ENCODE measurements at places on chromosomes 6 and 20. TPM values are rescaled to one million over a fixed set of nuclear protein-coding genes. Genes with fewer than 3 reads are reported as not detected.

OR11A1 gene
- total RNA-seq = not detected

PTP4A1 gene
- 27.5 TPM for total RNA-seq

MOG gene
- not detected for total RNA-seq

C6orf15 gene
- not detected for total RNA-seq

GRM1 gene
- under 0.01 TPM for total RNA-seq

DPPA5 gene
- total RNA-seq = not detected

TREML2 gene
- 8.1 TPM for total RNA-seq

- no peak for DNase-seq
These were observed 164.9 kb downstream of the JARID2 start for GRCh38 chr6:15410752-15411151.

GRCh38 chr6:28264834-28265401, 2.0 kb upstream of the ZSCAN26 start:
- no peak for DNase-seq

GRCh38 chr6:36110863-36111262, 19.4 kb upstream of the MAPK13 start:
- no peak for DNase-seq

DNA sequence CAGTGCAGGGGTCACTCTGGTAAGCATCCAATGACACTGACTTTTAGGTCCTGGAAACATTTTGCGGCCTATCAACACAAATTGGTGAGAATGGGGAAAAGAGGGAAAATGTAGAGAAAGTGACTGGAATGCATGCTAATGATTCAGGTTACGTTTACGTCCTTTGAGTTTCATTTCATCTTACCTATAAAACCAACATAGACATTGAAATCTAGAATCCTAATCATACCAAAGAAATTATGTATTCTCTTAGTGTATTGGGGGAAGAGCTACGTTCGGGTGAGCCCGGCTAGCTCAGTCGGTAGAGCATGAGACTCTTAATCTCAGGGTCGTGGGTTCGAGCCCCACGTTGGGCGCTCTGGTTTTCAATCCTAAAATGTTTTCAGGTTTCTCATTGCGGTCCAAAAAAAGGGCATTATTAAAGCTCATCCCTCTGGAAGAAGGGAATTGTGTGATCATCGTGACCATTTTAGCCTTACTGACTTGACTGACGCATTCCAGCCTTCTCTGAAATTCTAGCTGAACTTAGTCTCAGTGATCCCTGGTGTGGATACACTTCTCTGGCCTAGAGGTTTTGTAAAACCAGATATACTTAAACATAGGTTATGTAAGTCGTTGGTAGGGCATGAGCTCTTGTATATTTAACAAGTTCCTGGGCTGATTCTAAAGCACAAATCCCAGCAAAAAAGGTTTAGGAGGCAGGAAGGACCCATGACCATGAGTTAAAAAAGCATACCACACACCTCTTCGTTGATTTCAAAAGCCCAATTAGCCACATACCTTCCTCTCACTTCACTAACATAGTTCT, 18.3 kb downstream of the HMGN4 start:
- DNase-seq = peak; percentile 41

- DNase-seq = peak; percentile 28
These were observed 6.0 kb downstream of the RGS17 start for GRCh38 chr6:153125032-153125431.

DNA sequence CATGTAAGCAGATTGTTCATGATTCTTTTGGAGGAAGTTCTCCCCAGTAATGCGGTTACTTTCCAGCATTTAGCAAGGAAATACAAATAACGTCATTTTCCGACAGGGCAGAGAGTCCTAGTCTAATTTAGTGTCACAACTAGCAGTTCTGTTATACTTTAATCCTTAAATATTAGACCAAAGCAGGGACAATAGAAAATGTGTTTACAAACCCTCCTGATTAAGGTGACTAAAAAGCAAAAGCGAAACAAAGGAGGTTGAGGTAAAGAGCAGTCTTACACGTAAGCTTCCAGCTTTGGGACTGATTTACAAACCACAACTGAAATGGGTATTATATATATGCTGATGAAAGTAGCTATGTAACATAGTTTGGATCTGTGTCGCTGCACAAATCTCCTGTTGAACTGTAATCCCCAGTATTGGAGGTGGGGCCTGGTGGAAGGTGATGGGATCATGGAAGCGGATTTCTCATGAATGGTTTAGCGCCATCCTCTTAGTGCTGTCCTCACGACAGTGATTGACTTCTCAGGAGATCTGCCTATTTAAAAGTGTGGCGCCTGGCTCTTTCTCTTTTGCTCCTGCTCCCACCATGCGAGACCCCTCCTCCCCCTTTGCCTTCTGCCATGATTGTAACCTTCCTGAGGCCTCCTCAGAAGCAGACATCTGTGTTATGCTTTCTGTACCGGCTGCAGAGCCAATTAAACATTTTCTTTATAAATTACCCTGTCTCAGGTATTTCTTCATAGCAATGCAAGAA, 81.9 kb downstream of the PLCB1 start:
- peak; percentile 44 for DNase-seq

- no peak for DNase-seq
These were observed 254.6 kb downstream of the UST start for GRCh38 chr6:149001422-149001821.

DNA sequence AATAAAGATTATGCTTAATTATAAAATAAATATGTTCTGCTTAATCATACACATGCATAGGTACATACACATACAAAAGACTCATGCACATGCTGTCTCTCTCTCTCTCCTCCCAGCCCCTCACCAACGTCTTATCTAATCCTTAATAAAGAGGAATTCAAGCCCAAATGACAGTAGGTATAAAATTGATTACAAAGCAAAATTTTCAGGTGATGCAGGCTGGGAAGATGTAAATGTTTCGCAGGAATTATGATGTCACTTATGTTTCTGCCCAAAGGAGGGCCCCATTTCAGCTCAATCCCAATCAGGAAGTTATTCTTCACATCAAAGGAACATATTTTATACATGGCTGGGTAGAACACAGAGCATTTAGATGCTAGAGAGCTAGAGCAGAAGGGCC, 284.6 kb upstream of the ID4 start:
- DNase-seq = no peak

DNA sequence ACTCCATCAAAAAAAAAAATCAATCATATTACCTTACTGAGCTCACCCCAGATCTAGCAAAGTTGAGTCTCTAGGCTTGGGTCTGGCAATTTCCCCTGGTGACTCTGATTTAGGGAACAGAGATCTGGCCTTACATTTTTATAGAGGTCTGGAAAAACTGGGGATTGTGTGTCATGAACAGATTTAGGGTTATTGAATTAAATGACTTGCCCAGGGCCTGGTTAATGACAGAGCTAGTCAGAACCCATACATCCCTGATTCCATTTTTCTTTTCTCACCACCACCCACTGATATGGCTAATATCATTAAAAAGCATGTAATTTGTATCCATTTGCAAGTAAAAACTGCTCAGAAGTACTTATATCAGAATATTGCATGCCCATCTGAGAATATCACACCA, 163.4 kb upstream of the OGFRL1 start:
- DNase-seq = no peak

- DNase-seq = no peak
These were observed 32.4 kb upstream of the ADTRP start for GRCh38 chr6:11810854-11811643.

- DNase-seq = no peak
These were observed 4.2 kb downstream of the GABRR2 start for GRCh38 chr6:89310929-89311328.

GRCh38 chr6:27176096-27176495, 71.4 kb upstream of the PRSS16 start:
- no peak for DNase-seq

DNA sequence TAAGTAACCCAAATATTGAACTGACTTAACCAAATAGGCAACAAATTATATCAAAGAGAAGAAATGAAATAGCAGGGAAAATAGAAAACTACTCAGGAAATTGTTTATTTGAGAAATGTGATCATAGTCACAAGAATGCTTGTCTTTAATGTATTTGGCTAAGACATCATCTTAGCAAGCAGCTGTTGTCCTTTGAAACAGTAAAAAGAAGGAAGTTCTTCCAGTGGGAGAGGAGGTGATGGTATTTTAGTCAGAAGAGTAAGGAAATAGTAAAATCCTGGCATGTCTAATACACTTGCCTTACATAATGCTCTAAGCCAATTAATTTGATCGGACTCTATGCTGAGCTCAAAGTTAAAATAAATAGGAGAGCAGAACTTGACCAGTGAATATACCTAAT, 126.5 kb downstream of the EPM2A start:
- no peak for DNase-seq

DNA sequence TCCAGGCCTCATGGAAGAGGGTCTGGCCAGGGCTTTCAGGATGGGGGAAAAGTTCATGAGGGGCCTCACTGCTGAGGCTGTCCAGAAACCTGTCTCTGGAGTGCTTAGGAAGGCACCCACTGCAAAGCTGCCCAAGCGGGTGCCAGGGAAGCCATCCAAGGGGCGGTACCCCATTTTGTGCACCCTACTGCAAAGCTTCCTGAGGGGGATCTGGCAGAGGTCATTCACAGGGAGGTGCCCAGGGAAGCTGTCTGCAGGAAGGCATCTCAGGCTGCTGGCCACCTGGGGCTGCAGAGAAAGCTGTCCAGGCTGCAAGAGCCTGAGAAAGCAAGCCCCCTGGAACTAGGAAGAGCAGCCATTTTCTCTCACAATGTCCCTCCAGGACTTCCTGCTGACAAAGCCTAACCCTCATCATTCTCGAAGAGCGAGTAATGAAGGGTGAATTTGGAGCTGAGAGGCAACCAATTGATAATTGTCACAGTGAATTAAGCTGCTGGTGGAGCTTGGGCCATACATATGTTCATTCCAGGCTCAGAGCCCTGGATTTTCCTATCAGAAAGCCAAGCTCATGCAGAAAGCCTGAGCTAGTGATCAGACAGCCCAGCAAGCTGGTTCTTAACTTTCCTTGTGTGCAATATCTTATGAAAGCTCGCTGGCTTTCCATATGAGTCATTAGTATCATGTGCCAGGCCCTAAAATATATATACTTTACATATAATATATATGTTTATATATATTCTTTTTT, 62.2 kb upstream of the SLC22A16 start:
- DNase-seq = no peak

GRCh38 chr20:58984691-58985090, 3.6 kb downstream of the NELFCD start:
- DNase-seq = no peak

Data from hematopoietic multipotent progenitor cell (in vitro differentiated cells).